ENCODE measurements at places on chromosomes 5 and 9.

DNA sequence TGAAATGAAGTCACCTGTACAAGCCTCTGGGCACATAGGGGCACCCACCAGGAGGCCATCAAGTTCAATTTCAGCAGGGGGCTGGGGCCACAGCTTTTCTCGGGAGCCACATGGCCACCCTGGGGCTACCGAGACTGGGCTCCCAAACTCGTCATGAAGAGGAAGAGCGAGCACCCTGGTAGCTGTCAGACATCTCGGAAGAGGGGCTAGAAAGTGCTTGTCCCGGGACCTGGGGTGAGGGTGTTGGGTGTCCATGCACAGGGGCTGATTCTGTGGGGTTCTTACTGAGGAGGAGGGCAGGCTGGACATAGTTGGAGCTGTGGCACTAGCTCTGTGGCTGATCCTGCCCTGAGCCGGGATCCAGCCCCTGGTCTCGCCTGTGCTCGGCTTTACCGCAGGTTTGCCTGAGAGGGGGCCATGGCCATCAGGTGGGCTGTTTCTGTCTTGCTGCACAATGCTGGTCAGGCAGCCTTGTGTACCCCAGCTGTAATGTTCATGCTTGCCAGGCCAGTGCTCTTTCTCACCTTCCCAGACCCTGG lies 70.3 kb downstream of the PHF2 start:
- no peak for DNase-seq

GRCh38 chr9:27537027-27537435 lies 7.4 kb upstream of the MOB3B start:
- DNase-seq, result no peak

DNA sequence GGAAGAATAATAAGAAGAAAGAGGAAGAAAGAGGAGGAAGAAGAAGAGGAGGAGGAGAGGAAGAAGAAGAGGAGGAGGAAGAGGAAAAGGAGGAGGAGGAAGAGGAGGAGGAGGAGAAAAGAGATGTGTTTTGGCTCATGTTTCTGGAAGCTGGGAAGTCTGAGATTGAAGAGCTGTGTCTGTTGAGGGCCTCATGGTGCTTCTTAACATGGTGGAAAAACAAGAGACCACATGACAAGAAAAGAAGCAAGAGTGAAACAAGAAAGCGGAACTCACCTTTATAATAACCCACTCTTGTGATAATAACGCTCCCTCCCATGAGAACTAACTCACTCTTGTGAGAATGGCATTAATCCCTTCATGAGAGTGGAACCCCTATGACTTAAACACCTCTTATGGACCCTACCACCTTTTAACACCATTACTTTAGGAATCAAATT lies 36.1 kb upstream of the RANBP6 start:
- DNase-seq, result no peak

DNA sequence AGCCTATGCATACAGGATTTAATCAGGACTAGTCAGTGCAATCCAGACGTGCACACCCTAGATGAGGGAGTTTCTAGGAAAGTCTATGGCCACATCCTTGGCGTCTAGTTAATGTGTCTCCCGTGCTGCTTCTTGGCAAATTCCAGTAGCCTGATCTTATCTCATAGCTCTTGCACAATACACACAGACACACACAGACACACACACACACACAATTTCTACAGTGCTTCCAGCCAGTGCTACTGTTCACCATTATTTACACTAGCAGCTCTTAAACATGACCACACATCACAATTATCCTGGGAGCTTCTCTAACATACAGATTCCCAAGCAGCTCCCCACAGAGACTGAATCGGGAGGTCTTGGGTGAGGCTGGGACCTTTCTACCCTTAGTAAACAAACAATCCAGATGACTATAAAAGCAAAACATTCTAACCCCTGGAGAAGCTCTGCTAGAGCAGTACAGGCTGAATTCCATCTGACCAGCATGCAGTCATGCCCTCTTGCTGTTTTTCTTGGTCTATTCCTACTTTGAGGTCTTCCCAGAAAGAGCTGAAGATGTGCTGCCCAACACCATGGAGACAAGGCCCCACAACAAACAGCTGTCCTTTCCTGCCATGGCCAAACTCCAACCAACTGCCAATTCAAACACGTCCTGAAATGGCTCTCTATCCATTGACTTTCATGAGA lies 236.6 kb downstream of the DEPDC1B start:
- no peak for DNase-seq

DNA sequence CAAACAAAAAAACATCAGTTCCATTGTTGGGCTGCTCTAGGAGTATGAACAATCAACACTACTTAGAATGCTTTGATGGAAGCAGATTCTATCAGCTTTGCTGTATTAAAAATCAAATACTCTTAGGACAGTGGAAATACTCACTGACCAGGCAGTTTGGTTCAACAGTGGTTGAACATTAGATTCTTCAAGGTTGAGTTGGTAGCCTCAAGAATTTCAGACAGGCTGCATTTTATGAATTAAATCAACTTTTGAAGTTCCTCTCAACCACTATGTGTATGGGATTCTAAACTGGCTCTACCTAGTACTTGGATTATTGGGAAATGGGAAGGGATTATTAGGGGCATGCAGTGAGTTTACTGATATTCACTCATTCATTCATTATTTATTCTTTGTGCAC lies 35.0 kb downstream of the ACTBL2 start:
- DNase-seq, result no peak

DNA sequence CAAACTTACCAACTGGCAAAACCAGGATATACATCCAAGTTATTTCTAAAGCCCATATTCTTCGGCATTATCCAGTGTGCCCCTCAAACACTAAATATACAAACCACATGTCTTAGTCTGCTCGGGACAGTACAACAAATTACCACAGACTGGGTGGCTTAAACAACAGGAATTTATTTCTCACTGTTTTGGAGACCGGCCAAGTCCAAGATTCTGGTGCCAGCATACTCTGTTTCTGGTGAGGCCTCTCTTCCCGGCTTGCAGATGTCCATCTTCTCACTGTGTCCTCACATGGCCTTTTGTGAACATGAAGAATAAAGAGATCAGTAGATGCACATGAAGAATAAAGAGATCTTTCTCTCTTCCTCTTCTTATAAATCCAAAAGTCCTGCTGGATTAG lies 12.9 kb upstream of the SLCO6A1 start:
- no peak for DNase-seq

- no peak for DNase-seq
These were observed 30.8 kb downstream of the IPPK start for GRCh38 chr9:92639124-92639523.

DNA sequence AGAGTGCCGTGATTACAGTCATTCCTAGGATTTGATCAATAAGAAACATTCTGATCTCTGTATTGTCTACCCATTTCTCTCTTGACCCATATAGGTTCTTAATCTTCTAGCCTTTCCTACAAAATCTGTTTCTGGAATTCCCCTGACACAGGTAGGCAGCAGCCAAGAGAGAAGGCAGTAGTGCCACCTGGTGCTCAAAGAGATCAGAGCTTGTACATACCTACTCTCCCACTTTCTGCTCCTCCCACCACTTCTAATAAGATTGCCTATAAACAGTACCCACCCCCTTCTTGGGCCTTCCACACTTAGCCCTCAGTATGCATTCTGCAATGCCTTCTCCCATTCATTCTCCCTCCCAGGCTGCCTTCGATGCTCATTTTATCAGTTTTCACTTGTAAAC lies 117.4 kb upstream of the RORB start:
- peak; percentile 2 for DNase-seq

DNA sequence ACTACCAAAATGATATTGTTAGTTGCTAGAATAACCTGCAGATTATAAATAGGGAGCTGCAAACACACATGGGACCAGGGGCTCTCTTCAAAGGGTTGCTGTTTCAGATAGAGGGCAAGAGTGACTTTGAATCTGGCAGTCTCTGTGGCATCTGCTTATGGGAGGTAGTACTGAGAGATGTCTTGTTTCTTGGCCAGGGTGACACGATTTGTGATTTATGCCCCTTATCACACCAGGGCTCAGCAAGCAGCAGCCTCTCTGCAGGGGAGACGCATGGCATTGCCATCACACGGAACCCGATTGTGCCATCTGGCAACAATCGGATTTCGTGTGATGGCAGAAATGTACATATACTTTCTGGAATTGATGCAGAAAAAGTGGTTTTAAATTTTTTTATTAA lies 615.6 kb downstream of the ZNF608 start:
- no peak for DNase-seq

DNA sequence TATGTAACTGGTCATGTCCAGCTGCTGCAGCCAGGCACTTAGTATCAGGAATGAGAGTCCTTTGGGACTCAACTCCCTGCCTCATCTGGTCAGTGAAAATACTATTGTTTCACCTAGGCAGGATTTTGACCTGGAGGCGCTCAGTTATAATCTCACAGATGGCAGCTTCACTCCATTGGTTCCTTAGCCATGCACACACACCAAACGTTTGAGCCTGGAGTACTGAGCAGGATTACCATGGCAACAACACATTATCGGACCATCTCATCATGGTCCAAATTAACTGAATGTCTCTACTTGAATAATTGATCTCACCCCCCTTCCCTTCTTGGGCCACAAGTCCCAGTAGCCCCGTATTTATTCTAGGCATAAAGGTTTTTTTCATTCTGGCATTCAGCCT lies 15.0 kb upstream of the SREK1 start:
- no peak for DNase-seq

GRCh38 chr9:128070874-128071273 lies 2.8 kb downstream of the SLC25A25 start:
- no peak for DNase-seq

GRCh38 chr5:91225848-91226686 lies 157.1 kb downstream of the ARRDC3 start:
- peak; percentile 66 for DNase-seq

GRCh38 chr5:10493884-10494283 lies 52.2 kb downstream of the ROPN1L start:
- DNase-seq, result no peak

GRCh38 chr9:19102631-19103345 lies at the start of gene HAUS6:
Gene HAUS6, minus strand, starts transcription at chr9:19102904. Its CDS starts 253 bp downstream, at chr9:19102651.
- peak; percentile 98 for DNase-seq

DNA sequence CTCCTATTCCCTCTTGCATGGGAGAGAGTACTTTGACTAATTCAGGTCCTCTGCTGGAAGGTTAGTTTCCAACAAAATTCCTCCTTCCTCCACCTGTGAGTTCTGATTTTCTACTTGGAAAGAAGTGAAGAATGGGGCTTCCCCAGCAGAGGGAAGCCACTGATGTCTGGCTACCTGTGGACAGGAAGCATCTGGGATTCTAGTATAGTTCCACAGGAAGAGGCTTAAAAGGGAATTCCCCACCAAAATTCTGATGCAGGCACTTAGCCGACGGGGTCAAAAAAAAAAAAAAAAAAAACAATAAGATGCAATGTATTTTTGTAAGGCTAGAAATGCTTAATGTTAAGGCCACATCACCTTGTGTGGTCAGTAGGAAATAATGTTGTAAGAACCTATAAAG lies 33.4 kb downstream of the PCDHGC5 start:
- DNase-seq, result no peak

DNA sequence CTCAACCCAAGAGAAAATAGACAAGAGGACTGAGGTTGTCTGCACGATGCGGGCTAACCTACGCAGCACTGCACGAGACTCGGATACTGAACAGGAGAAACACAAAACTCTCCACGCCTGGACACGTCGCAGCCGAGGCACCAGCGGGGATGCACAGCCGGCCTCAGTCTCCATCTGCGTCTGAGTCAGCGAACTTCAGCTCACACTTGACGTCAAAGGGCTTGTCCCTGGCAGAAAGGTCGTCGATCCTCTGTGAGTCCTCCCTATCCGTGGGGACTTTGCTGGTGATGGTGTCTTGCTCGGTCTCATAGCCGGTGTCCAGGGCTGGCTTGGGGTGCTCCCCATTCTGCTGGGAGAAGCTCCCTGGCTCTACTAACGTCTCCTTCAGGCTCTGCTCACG lies 60.2 kb downstream of the SECISBP2 start:
- DNase-seq, result no peak

DNA sequence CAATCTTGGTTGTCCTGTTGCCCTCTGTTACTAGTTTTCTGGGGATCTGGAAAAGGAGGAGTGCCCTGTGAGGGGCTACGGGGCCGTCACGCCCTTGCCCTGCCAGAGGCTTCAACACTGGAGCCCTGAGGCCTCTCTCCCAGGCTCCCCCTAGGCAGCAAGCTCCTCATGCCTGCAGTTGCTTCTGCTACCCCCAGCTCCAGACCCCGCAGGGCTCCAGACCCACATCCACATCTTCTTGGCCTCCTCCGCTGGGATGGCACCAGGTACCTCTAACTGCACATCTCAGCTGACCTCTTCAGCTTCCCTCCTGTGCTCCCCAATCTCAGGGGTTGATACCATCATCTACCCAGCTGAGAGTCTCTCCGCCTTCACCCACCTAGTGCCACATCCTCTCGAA lies 116.0 kb downstream of the ZNF354C start:
- no peak for DNase-seq

GRCh38 chr5:97547999-97548738 lies 365.1 kb upstream of the RIOK2 start:
- DNase-seq, result peak; percentile 26

DNA sequence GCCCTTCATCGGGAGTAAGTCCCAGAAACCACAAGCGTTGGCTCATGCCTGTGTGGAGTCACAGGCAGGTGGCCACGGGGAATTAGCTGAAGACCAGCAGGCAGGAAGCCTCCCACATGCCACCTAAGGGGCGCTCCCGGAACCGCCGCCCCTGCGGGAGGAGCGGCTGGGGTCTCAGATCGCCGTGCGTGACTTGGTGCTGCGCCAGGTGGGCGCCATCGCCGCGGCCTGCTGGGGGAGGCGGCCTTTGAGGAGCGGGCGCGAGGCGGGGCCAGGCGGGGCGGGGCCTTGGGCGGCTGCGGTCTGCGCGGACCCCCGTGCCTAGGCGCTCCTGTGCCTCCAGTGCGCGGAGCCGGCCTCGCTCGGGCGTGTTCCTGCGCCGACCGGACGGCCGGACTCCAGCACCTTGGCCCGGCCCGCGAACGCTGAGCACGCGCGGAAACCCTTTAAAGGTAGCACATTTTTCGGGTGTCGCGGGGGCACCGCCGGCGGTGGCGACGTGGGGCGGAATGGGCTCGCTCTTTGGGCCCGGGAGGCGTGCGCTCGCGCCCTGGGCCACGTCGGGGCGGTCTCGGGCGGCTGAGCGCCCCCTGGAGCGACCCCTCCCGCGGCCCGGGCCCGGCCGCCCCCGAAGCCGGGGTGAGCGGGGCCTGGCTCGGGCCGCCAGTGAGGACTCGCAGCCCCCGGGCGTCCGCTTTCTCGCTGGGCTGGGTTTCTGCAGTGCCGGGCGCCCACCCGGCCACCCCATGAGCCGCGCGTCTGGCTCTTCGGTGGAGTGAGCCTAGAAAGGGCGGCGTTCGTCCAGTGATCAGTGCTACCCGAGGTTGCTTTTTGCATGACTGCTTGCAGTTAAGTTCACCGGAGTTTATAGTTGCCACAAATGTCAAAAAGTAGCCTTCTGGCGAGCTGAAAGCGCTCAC lies 24.5 kb downstream of the LECT2 start:
- no peak for DNase-seq

DNA sequence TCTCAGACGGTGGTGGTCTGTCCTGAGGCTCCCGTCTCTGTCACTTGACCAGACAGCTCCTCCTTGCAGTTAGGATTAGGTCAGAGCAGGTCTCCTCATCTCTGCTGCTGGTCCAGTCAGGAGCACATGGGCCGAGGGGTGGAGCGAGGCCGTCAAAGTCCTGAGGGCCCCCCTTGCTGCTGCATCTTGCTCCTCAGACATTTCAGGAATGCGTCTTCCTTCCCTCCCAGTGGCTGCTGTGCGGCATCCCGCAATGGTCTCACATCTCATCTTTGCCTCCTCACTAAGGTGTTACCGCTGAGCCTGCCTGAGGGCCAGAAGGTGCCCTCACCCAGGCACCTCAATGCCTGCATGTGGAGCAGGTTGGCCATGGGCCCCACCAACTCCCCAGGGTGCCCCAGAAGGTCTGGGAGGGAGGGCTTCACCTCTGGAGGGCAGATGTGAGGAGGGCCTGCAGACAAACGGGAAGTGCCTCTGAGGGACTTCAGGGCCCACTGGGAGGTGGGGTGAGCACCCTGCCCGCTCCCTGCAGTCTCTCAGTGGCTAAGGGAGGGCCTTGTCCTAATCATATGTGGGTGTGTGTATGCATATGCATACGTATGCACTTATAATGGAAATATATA lies 137.7 kb upstream of the LMX1B start:
- DNase-seq, result no peak
